ENCODE measurements at places on chromosomes 5 and 9.

GRCh38 chr5:127331890-127332649 is 41.5 kb downstream of the MEGF10 start:
- DNase-seq: no peak

GRCh38 chr9:93164085-93164484 is 19.9 kb upstream of the WNK2 start:
- no peak for DNase-seq

DNA sequence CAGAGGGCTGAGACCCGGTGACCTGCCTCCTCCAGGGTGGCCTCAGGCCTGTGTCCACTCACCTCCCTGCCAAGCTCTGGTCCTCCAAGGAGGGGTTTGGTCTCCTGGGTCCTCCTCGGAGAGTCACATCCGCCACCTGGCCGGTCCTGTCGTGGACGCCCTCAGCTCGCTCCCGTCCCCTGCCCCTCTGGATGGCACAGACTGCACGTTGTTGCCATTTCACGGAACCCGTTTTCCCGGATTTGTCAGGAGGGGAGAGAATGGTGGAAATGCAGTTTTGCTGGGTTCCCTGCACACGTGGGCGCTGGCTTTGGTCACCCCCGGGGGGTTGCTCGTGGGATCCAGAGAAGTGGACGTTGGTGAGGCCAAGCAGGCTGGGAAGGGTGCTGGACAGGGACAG is 62.7 kb downstream of the RXRA start:
- DNase-seq: no peak

GRCh38 chr9:2419347-2419746 is 202.2 kb upstream of the VLDLR start:
- DNase-seq: no peak

GRCh38 chr5:67206929-67207328 is 10.3 kb upstream of the CD180 start:
- DNase-seq: no peak

DNA sequence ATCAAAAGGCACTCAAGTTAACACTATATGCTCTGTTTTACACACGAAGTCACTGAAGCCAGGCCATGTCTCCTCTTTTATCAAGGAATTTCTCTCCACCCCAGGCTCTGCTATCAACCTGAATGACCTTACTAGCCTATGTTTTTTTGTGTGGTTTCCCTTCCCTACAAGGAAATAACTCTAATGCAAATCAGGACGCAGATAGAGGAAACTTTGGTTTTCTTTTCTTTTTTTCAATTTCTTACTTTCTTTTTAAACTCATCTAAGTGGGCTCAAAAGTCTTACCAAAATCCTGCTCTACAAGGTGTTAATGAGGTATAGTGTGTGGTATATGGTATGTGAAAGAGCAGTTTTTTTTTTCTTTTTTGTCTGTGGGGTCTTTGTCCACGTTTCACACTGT is 5.5 kb upstream of the SLC46A2 start:
- DNase-seq: no peak
